Spinal cord (tissue), 10 donors: ENCODE measurements at places on chromosomes 4 and X. TPM values are rescaled to one million over a fixed set of nuclear protein-coding genes. Genes with fewer than 3 reads are reported as not detected.

- no peaks in the 10 kb centered on the region for H3K4me1 ChIP-seq
- no peak overlapping the region for H3K4me3 ChIP-seq
- no peaks in the 10 kb centered on the region for H3K27me3 ChIP-seq
- H3K36me3 ChIP-seq: no peaks in the 10 kb centered on the region
- no peak for DNase-seq
These were observed 94.9 kb downstream of the EMCN start for GRCh38 chr4:100422894-100423293.

- H3K4me3 ChIP-seq: peak overlapping the region; percentile 34
- DNase-seq: peak; percentile 75
These were observed 237.0 kb downstream of the MGST2 start for GRCh38 chr4:139902321-139903320.

- no peaks in the 10 kb centered on the region for H3K27me3 ChIP-seq
- no peak overlapping the region for H3K4me3 ChIP-seq
- DNase-seq: no peak
These were observed 1583.3 kb downstream of the STIM2 start for GRCh38 chr4:28443801-28444412.

GRCh38 chr4:10276152-10276551 is 159.6 kb upstream of the WDR1 start:
- H3K4me3 ChIP-seq: no peak overlapping the region
- H3K27me3 ChIP-seq: no peaks in the 10 kb centered on the region
- no peak for DNase-seq
- no peak overlapping the region for H3K27ac ChIP-seq

- H3K36me3 ChIP-seq: peaks cover 19% of the 10 kb centered on the region
- peaks cover 48% of the 10 kb centered on the region for H3K4me1 ChIP-seq
- DNase-seq: peak; percentile 32
- H3K27ac ChIP-seq: no peak overlapping the region
These were observed 729 bp upstream of the CPLX1 start for GRCh38 chr4:826508-827208.

GRCh38 chr4:27568236-27568951 is 707.8 kb downstream of the STIM2 start:
- H3K36me3 ChIP-seq: no peaks in the 10 kb centered on the region
- H3K4me1 ChIP-seq: no peaks in the 10 kb centered on the region
- H3K27me3 ChIP-seq: no peaks in the 10 kb centered on the region
- no peak overlapping the region for H3K4me3 ChIP-seq

GRCh38 chr4:101122019-101122418 is 225.3 kb downstream of the PPP3CA start:
- no peak for DNase-seq
- H3K36me3 ChIP-seq: no peaks in the 10 kb centered on the region
- no peak overlapping the region for H3K4me3 ChIP-seq
- H3K4me1 ChIP-seq: no peaks in the 10 kb centered on the region
- H3K27ac ChIP-seq: no peak overlapping the region

DNA sequence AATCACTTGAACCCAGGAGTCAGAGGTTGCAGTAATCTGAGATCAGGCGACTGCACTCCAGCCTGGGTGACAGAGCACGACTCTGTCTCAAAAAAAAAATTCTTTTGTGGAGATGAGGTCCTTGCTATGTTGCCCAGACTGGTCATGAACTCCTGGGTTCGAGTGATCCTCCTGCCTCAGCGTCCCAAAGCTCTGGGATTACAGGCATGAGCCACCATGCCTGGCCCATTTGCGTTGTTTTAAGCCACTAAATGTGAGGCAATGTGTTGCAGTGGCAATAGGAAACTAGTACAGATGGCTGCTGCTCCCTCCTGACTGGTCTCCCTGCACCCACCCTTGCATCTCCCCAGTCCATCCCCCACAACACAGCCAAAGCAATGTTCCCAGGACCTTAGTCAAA is 40.0 kb upstream of the APLN start:
- no peak for DNase-seq
- H3K27me3 ChIP-seq: no peaks in the 10 kb centered on the region
- H3K4me1 ChIP-seq: no peaks in the 10 kb centered on the region
- H3K27ac ChIP-seq: no peak overlapping the region

- no peaks in the 10 kb centered on the region for H3K4me1 ChIP-seq
- no peaks in the 10 kb centered on the region for H3K36me3 ChIP-seq
- no peaks in the 10 kb centered on the region for H3K27me3 ChIP-seq
- DNase-seq: no peak
These were observed 138.7 kb upstream of the POF1B start for GRCh38 chrX:85517994-85518718.

GRCh38 chrX:13620207-13620606 is 32.7 kb upstream of the TCEANC start:
- H3K27me3 ChIP-seq: peaks cover 27% of the 10 kb centered on the region
- no peaks in the 10 kb centered on the region for H3K36me3 ChIP-seq
- no peak overlapping the region for H3K27ac ChIP-seq
- H3K4me1 ChIP-seq: no peaks in the 10 kb centered on the region
- no peak for DNase-seq
- H3K4me3 ChIP-seq: no peak overlapping the region

GRCh38 chr4:124941267-124941666 is 228.7 kb upstream of the ANKRD50 start:
- H3K4me3 ChIP-seq: no peak overlapping the region
- no peaks in the 10 kb centered on the region for H3K27me3 ChIP-seq
- H3K36me3 ChIP-seq: no peaks in the 10 kb centered on the region
- DNase-seq: no peak
- H3K27ac ChIP-seq: no peak overlapping the region
- no peaks in the 10 kb centered on the region for H3K4me1 ChIP-seq

DNA sequence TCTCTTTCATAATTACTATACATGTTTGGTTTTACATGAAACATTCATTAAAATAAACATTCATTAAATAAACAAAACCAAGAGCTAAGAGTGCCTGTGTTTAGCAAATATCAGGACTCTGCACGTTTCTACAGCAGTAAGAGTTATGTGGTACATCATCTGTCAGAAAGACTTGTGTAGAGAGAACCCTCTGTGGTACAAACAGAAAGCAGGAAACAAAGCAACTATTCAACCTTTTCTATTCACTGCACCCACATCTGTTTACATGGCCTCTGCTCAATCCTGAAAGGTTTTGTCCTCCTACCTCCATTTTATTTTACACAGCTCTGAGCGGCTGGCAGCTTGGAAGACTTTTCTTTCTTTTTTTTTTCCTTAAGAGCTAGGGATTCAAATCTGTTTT is 90.7 kb upstream of the PCDH18 start:
- peak; percentile 75 for DNase-seq
- H3K27ac ChIP-seq: no peak overlapping the region
- no peaks in the 10 kb centered on the region for H3K27me3 ChIP-seq
- no peak overlapping the region for H3K4me3 ChIP-seq

DNA sequence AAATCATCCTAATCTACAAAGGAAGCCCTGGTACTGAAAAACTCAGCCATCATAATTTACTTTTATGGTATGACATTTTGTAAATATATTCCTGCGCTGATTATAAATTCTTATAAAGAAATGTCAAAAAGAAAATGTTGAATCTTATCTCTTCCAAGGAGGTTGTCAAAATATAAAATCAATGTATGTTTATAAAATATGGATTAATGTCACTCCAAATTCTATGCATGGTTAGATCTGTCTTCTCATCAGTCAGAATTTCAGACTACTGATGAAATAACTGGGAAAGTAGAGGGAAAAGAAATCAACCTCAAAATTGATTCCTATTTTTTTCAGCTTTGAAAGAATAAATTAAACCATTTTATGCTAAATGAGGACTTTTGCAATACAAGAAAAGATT is 120.0 kb upstream of the MAB21L2 start:
- no peaks in the 10 kb centered on the region for H3K27me3 ChIP-seq
- no peaks in the 10 kb centered on the region for H3K4me1 ChIP-seq
- DNase-seq: no peak
- H3K4me3 ChIP-seq: no peak overlapping the region

DNA sequence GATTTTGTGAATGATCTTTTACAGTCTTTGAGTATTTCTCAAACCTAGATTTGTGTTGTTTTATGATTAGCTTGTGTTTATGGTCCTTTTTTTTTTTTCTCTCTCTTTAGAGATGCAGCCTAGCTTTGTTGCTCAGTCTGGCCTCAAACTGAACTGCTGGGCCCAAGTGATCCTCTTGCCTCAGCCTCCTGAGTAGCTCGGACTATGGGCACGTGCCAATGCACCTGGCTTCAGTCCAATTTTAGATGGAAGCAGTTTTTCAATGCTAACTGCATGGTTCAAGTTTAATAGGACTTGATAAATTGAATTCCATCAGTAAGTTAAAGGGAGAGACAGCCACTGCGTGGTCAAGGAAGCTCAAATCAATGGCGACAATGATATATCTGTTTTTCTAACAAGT is 3.8 kb upstream of the FGG start:
- H3K4me3 ChIP-seq: no peak overlapping the region
- H3K27ac ChIP-seq: no peak overlapping the region
- no peaks in the 10 kb centered on the region for H3K36me3 ChIP-seq
- no peak for DNase-seq
- H3K4me1 ChIP-seq: no peaks in the 10 kb centered on the region

GRCh38 chrX:136210806-136211205 is 40.4 kb downstream of the MAP7D3 start:
- H3K36me3 ChIP-seq: peaks cover 33% of the 10 kb centered on the region
- H3K27ac ChIP-seq: no peak overlapping the region
- H3K27me3 ChIP-seq: peaks cover 2% of the 10 kb centered on the region
- DNase-seq: no peak

- no peak overlapping the region for H3K27ac ChIP-seq
- peak; percentile 5 for DNase-seq
- H3K4me1 ChIP-seq: no peaks in the 10 kb centered on the region
- H3K36me3 ChIP-seq: no peaks in the 10 kb centered on the region
- no peak overlapping the region for H3K4me3 ChIP-seq
These were observed 101.4 kb upstream of the RAB40AL start for GRCh38 chrX:102835504-102836146.

DNA sequence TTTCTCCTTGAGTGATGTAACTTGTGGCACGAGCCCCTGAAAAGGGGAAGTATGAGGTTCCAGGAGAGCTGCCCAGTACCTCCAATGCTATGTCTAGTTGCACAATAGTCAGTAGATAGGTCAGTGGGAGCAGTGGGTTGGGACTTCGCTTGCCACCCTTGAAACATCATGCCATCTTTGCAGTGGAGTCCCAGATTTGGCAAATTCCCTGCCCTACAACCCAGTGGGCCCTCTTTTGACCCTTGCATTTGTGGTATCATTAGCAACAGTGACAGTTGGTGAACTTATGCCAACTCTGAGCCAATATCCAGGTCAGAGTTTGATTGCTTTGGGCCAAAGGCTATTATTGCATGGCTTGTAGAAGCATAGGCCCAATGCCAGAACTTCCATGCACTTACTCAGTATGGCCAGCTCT is 12.3 kb downstream of the FHL1 start:
- no peak overlapping the region for H3K27ac ChIP-seq
- H3K27me3 ChIP-seq: peaks cover 2% of the 10 kb centered on the region
- H3K4me3 ChIP-seq: no peak overlapping the region
- no peaks in the 10 kb centered on the region for H3K36me3 ChIP-seq
- DNase-seq: no peak

DNA sequence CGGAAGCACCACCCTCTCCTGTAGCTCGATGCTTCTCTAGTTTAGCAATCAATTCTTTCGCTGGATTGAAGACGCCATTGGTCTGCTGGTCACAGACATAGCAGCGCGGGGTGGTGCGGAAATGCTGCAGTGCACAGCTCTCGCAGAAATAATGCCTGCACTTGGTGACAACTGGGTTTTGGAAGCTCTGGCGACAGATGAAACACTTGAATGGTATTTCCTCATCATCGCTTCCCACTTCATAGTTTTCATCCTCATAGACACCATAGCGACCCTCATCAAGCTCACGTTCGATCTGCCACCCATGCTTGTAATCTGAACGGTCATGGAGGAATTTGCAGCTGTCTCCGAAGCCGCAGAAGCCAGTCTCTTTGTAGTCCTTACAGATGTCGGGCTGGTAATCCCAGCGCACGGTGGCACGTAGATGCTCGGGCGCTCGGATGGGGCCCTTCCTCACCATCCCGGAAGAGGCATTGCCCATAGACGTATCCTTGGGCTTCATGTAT is 854 bp downstream of the RNF113A start:
- peaks cover 6% of the 10 kb centered on the region for H3K36me3 ChIP-seq
- peak overlapping the region; percentile 69 for H3K4me3 ChIP-seq
- H3K4me1 ChIP-seq: peaks cover 5% of the 10 kb centered on the region
- H3K27me3 ChIP-seq: no peaks in the 10 kb centered on the region

GRCh38 chrX:122787231-122787630 is 396.8 kb upstream of the GRIA3 start:
- H3K27me3 ChIP-seq: no peaks in the 10 kb centered on the region
- no peaks in the 10 kb centered on the region for H3K4me1 ChIP-seq
- no peak for DNase-seq
- no peaks in the 10 kb centered on the region for H3K36me3 ChIP-seq

- no peak overlapping the region for H3K4me3 ChIP-seq
- no peaks in the 10 kb centered on the region for H3K27me3 ChIP-seq
- H3K4me1 ChIP-seq: no peaks in the 10 kb centered on the region
- no peak for DNase-seq
- no peak overlapping the region for H3K27ac ChIP-seq
- H3K36me3 ChIP-seq: no peaks in the 10 kb centered on the region
These were observed 153.2 kb downstream of the AASDH start for GRCh38 chr4:56234098-56234497.

DNA sequence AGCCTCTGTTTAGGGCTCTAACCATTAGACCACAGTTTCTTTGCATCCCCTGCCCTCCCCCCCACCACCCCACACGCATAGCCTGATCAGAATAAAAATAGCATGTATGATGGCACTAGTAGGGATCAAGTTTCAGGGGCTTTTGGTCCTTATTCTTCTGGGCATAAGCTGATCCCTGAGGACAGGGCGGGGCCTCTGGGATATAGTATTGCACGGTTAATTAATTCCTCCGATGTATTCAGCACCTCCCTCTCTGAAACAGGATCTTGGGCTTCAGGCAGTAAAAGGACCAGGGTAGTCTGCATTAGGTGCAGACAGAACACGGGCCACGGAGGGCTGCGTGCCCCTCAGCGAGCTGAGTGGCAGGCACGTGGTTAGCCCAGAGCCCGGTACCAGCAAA is 57.1 kb downstream of the ELF4 start:
- DNase-seq: no peak
- no peak overlapping the region for H3K27ac ChIP-seq
- peaks cover 29% of the 10 kb centered on the region for H3K36me3 ChIP-seq
- H3K4me3 ChIP-seq: no peak overlapping the region
- no peaks in the 10 kb centered on the region for H3K4me1 ChIP-seq
- H3K27me3 ChIP-seq: no peaks in the 10 kb centered on the region

DNA sequence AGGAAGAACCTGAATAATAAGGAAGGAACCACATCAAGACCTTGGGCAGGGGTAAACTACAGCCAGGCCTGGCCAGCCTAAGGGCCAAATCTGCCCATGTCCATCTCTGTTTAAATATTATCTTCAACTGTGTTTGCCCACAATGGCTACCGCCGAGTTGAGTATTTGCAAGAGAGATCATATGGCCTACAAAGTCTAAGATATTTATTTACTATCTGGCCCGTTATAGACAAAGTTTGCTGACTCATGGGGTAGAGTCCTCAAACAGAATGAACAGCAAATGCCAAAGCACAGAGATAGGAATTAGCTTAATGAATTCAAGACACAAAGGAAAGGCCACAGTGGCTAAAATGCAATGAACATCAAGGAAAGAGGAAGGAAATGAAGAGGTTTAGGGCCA is 44.8 kb downstream of the RPS6KA3 start:
- H3K27ac ChIP-seq: no peak overlapping the region
- H3K27me3 ChIP-seq: peaks cover 19% of the 10 kb centered on the region
- no peak for DNase-seq

Gene RNF128
- 1.2 TPM for total RNA-seq

Gene FAM50A
- 17.9 TPM for total RNA-seq

Gene CXorf51A
- not detected for total RNA-seq

Gene TMEM154
- total RNA-seq: 2.3 TPM

Gene XK
- total RNA-seq: 2.6 TPM
